Stimulated activated CD8-positive, alpha-beta memory T cell treated with anti-CD3 and anti-CD28 coated beads, Interleukin-7, amount 100 ng/mL, for 1 hour (primary cell): ENCODE measurements at places on chromosomes 4 and X.

DNA sequence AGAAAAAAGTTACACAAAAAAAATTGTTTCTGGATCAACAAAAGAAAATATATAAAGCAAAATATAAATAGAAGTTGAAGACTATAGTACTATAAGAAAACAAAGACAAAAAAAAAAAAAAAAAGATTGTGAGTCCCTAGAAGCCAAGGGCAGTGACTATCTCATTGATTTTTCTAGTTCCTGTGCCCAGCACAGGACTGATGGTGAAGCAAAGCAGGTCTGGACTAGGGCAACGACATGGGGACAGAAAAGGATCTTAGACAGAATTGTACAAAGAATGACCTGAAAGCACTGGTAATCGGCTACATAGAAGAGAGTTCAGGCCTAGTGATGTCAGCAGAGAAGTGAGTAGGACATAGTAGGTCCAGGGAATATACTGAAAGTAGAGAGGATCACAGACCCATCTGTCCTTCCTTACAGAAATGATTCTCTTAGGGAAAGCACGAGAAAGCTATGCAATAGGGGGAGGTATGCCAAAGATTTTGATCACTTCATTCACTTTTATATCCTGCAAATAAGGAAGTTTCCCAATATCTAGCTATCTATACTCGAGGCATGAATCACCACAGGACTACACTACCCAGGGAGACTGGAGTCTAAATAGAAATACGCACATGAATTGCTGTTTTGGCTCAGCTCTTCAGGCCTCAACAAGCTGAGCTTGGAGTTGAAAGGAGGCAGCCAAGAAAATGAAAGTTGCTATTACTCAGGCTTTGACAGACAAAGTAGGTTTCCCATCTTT, 230.9 kb upstream of the GPC4 start:
- DNase-seq, result no peak

GRCh38 chrX:106139048-106139447, 29.1 kb upstream of the PWWP3B start:
- DNase-seq, result no peak

GRCh38 chrX:101685923-101686322, 26.3 kb upstream of the ARMCX2 start:
- DNase-seq, result no peak

DNA sequence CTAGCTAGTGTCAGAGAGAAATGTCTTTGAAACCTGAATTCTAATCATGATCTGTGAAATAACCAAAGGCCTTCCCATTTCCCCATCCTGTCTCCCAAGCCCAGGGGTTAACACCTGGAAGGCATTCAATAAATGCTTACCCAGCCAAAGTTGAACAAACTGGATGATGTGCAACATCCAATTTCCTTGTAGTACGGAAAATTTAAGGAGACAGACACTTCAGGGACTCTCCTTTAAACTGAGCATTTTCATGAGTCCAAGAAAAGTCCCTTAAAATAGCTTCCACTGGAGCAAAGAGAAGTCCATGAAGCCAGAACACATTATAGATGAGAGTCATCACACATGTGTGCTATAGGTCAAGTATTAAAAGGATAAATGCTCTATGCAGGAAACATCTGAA, 271.2 kb downstream of the RAB28 start:
- DNase-seq, result no peak

DNA sequence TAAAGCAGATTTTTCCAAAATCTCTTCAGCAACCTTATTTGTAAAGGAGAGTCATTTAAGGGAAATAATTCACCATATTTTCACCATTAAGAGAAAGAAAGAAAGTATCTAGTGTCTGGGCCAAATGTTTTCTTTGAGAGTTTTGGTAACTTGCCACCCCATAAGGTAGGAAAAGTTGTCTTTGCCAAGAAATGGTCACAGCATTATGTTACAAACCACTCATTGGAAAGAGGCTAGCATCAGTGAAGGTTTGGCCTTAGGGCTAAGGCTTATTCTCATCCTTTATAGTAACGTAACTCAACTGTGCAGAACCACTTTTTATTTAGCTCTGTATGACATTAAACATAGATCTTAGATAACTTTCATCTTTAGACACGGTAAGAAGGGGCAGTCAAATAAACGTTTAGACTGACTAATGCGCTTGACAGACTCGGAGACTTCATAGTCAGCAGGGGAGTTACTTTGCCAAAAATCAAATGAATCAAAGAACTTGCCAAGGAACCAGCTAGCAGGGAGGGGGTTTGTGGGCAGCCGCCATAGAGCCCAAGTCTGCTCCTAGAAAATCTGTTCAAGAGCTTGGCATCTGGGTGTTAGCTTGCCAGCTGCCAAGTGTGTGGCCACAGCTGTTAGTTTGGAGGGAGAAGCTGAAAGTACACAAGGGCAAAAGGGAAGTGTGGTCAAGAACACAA, 182.8 kb upstream of the GRID2 start:
- DNase-seq, result no peak

- no peak for DNase-seq
Measured at GRCh38 chr4:149292425-149293007, 523.1 kb downstream of the IQCM start.

DNA sequence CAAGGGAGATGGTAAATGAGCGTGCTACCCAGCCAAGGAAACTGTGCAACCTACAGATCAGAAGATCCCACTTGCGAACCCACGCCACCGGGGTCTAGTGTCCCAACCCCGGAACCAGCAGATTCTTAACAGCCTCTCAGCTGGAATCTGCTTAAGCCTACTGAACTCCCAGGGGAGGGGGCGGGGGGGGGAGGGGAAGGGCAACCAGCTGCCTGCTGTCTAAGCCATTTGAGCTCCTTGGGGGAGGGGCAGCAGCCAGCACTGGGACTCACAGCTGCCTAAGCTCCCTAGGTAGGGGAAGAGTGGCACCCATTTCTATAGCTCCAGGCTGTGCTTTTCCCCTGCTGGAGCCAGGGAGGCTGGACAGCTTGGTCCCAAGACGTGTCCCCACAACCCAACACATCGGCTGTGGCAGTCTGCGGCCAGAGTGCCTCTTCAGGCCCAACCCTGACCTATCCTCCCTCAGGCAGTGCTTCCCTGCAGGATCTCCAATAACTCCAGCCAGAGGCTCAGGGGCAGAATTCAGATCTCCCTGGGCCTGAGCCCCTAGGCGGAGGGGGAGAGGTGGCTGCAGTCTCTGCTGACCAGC, 289.2 kb downstream of the LDB2 start:
- DNase-seq, result no peak

DNA sequence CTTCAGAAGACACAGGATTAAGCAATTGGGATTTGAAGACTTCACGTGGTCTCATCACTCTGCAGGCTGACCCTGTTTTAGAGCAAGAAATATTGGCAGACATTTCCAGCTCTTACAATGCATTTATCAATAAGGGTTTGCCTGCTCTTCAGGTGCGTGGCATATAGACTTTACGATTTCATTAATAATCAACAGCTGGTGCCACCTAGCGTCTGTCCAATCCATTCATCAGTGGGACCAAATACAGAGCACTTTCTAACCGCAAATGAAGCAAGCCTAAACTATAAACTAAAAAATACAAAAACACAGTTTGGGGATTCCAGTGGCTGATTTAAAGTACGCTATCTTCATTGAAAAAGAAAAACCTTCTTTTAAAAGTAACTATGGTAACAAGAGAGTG, 125.4 kb upstream of the DMD start:
- DNase-seq, result no peak

DNA sequence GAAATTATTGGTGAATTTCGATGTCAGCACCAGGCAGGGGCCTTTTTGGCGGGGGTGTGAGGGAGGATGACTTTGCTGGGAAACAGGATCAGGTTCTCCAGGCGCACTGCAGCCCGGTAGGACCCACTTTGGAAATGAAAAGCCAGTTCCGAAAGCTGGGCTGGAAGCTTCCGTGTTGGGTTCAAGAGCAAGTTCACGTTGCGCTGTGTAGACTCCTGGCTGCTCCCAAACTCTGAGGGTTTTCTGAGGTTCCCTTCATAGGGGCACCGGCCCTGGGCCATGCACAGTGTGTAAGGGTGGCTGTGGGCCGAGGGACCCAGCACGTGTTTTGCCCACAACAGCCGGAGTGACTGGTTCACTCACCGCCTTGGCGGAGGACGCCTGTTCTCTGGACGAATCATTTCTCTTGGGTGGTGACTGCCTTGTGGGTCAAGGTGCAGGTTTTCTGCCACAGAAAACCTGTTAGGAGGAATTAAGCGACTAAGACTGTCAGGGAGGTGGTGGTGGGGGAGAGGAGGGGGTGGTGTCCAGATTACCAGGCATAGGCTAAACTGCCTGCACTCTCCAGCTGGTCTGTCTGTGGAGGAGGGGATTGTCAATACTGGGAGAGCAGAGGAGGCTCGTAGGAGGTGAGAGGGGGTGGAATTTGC, 8.0 kb downstream of the SHOX start:
- DNase-seq, result no peak

GRCh38 chrX:989959-990510, 222.4 kb downstream of the CRLF2 start:
- no peak for DNase-seq

- DNase-seq, result no peak
Measured at GRCh38 chr4:166415749-166416148, 542.7 kb downstream of the TLL1 start.

GRCh38 chr4:113144091-113144490, 94.6 kb downstream of the ANK2 start:
- no peak for DNase-seq

- no peak for DNase-seq
Measured at GRCh38 chr4:174135936-174136406, 147.5 kb downstream of the FBXO8 start.

DNA sequence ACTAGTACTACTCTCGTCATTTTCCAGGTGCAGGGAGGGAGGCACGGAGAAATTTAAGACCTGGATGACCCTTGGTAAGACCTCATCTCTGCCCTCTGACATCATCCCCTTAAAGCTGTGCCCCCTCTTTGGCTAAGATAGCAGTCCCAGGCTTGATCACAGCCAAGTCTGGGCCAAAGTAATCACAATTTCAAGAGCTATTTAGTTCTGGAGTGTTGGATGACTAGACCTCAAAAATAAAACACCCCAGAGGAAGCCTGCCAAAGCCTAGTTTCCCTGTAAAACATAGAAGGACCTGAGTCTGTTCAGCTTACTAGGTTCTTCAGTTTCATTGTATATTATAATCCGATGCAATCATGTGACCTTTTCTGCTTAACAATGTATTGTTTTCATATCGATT, 144.6 kb upstream of the ARHGEF9 start:
- no peak for DNase-seq

GRCh38 chr4:130335417-130336194, 1239.7 kb downstream of the C4orf33 start:
- DNase-seq, result no peak

- DNase-seq, result no peak
Measured at GRCh38 chr4:158018221-158018830, 154.5 kb downstream of the GASK1B start.

GRCh38 chrX:119459181-119459580, 9.1 kb upstream of the SLC25A5 start:
- no peak for DNase-seq

GRCh38 chrX:87583679-87584078, 66.1 kb downstream of the KLHL4 start:
- no peak for DNase-seq

DNA sequence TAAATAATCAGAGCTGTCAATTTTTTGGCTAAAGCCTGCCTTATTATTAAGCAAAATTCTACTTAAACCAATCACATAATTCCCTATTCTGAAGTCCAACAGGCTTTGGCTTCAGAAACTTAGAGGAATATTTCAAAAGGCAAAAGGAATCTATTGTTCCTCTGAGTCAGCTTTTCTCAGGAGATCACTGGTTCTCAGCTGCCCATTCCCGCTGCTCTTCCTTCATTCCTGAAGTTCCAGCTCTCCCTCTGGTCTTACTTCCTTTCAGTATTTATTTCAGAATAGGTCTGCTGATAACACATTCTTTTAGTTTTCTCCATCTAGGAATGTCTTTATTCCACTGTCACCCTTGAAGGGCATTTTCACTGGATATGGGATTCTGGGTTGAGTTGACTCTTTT, 133.7 kb downstream of the SOWAHB start:
- DNase-seq, result no peak

GRCh38 chr4:78369679-78370078, 181.9 kb upstream of the ANXA3 start:
- DNase-seq, result no peak

DNA sequence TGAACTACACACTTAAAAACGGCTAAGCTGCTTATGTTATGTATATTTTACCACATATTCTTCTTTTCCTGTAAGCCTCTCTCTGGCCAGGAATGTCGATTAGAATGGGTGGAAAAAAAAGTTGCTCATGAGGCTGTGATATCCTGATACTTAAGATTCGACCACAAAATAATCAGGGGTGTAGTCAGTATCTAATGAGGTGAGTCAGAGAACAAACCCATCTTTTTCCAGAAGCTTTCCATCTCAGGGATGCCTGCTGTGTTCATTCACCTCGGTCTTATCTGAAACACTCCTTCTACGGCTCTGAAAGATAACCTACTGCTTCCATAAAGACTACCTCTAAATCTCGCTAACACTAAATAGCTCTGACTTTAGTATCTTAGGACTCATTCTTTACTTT, 142.7 kb upstream of the MAP3K15 start:
- DNase-seq, result no peak

GRCh38 chrX:141857479-141857878, 19.4 kb downstream of the MAGEC3 start:
- DNase-seq, result no peak

- no peak for DNase-seq
Measured at GRCh38 chr4:71974681-71975080, 57.1 kb upstream of the NPFFR2 start.

- DNase-seq, result no peak
Measured at GRCh38 chrX:10769195-10769594, 148.8 kb upstream of the MID1 start.

DNA sequence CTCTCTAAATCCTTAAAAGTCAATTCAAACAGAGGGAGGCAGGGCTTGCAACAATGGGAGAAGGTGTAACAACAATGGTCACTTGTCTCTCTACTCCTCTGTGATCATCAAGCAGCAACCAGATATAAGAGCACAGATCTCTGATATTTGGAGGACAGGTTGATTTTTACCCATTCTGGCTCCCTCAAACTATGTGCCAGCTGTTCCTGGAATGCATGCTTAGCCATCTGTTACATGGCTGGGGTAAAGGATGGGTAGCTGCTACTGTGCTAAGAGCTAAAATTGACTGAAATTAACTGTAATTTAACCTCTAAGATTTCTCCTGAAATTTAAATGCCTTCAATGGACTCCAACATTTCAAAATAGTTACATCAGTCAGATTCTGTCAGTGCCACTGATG, 1459.9 kb downstream of the PCDH7 start:
- no peak for DNase-seq

- DNase-seq, result no peak
Measured at GRCh38 chr4:29390921-29391320, 1329.2 kb upstream of the PCDH7 start.

GRCh38 chr4:64705989-64706388, 296.7 kb upstream of the TECRL start:
- no peak for DNase-seq

GRCh38 chrX:9746148-9746888, 19.3 kb downstream of the GPR143 start:
- DNase-seq, result no peak

- DNase-seq, result no peak
Measured at GRCh38 chr4:99028187-99028586, 32.7 kb downstream of the METAP1 start.
